Neuronal stem cell (in vitro differentiated cells): ENCODE measurements at places on chromosomes 1 and 21.
A peak's percentile ranks its signal among the peaks of the same experiment; 100 is the strongest.

DNA sequence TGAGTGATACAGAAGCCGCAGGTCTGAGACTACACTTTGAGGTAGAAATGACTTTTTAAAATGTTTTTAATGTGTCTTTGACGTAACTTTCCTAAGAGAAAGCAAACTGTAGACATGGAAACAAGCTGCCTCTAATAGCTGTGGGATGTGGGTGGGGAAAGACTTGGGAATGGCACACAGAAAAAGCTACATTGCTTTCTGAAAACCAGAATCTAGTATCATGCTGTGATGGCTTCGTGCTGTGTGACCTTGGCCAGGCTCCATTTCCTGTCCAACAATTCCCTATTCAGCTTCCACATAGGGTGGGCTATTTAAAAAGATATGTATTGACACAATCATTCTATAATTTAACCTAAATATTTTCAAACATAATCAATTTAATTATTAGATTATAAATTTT is 909.1 kb downstream of the NCAM2 start:
- no peak for DNase-seq
- H3K36me3 ChIP-seq: no peaks in the 10 kb centered on the region
- no peak overlapping the region for H3K4me3 ChIP-seq
- no peaks in the 10 kb centered on the region for H3K4me1 ChIP-seq

DNA sequence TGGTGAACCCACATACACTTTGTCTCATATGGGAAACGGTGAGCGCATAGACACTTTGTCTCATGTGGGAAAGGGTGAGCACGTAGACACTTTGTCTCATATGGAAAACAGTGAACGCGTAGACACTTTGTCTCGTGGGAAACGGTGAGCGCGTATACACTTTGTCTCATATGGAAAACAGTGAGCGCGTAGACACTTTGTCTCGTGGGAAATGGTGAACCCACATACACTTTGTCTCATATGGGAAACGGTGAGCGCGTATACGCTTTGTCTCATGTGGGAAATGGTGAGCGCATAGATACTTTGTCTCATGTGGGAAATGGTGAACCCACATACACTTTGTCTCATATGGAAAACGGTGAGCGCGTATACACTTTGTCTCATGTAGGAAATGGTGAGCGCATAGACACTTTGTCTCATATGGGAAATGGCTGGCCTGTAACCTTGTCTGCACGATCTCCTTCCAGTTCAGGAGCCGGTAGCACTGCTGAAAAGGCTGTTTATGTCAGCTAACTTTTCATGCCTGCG is 50.7 kb upstream of the TRAPPC10 start:
- no peak for DNase-seq
- no peak overlapping the region for H3K4me3 ChIP-seq
- H3K4me1 ChIP-seq: peaks cover 22% of the 10 kb centered on the region
- no peaks in the 10 kb centered on the region for H3K27me3 ChIP-seq

DNA sequence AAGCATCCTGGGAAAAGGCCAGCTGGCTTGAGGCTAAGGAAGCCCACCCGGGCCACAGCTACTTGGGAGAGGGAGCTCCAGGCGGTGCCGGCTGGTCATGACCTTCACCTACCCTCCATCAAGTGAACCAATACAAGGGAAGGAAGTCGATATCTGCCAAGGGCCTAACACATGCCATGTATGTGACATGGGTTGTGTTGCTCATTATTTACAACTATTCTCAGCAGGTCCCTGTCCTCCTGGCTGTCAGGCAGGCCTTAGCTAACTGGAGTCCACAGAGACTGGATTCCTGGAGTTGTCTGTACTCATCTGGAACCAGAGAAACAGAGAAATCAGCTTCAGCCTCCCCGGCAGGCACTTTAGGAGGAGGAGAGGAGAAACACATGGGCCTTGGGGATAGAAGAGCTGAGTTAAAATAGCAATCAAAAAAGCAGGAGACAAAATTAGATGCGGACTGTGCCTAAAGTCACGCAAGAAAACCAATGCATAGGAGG is 15.7 kb downstream of the TCEA3 start:
- peaks cover 4% of the 10 kb centered on the region for H3K4me1 ChIP-seq
- no peak overlapping the region for H3K27ac ChIP-seq
- peak overlapping the region; percentile 9 for H3K4me3 ChIP-seq
- no peak for DNase-seq
- no peaks in the 10 kb centered on the region for H3K36me3 ChIP-seq
- H3K27me3 ChIP-seq: no peaks in the 10 kb centered on the region

GRCh38 chr1:119637710-119638109 is 10.4 kb downstream of the ZNF697 start:
- H3K4me1 ChIP-seq: no peaks in the 10 kb centered on the region
- H3K27ac ChIP-seq: no peak overlapping the region
- H3K36me3 ChIP-seq: no peaks in the 10 kb centered on the region

- peak; percentile 38 for DNase-seq
- no peak overlapping the region for H3K4me3 ChIP-seq
- H3K27me3 ChIP-seq: no peaks in the 10 kb centered on the region
- no peak overlapping the region for H3K27ac ChIP-seq
- H3K36me3 ChIP-seq: no peaks in the 10 kb centered on the region
- peaks cover 5% of the 10 kb centered on the region for H3K4me1 ChIP-seq
Observed at GRCh38 chr1:39919545-39919944, 17.8 kb upstream of the MYCL start.

DNA sequence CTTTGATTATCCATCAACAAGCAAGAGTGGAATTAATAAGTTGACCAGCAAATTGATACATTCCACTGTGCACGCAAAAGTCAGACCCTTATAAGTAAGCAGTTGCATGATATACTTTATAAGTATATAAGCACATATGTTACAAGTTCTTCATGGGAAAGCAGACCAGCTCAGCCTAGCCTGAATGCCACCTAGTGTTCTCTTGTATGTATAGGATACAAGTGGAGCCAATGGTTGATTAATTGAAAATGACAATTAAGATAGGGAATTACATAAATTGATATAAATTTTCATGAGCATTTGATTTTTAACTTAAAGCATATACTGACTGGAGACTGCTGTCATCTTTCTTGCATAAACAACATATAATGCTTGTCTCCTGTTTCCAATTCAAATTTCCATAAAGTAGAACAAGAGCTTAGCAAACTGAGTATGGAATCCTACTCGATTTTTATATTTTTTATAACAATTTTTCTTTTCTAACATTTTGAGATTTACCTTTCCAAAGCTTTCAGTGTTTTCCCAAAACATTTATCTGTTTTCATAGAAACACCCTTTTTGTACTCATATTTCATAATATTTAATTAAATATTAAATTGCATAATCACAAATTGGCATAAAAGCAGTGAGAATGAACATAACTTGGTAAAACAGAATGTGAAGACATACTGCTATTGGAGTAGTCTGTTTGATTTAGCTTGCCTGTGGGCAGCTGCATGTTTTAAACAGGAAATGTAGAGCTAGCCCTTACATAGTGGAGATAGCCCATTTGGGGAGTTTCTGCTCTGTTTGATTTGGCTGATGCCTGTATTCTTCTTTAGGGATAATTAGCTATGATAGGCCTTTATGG is 62.8 kb downstream of the MAGI3 start:
- H3K36me3 ChIP-seq: no peaks in the 10 kb centered on the region
- no peak overlapping the region for H3K4me3 ChIP-seq
- no peak overlapping the region for H3K27ac ChIP-seq
- no peak for DNase-seq

GRCh38 chr21:37276377-37276776 is 9.2 kb upstream of the VPS26C start:
- H3K4me1 ChIP-seq: peaks cover 2% of the 10 kb centered on the region
- no peaks in the 10 kb centered on the region for H3K27me3 ChIP-seq
- H3K27ac ChIP-seq: no peak overlapping the region
- DNase-seq: no peak
- no peak overlapping the region for H3K4me3 ChIP-seq
- H3K36me3 ChIP-seq: no peaks in the 10 kb centered on the region

- no peak overlapping the region for H3K4me3 ChIP-seq
- DNase-seq: no peak
- no peak overlapping the region for H3K27ac ChIP-seq
- no peaks in the 10 kb centered on the region for H3K4me1 ChIP-seq
- H3K36me3 ChIP-seq: no peaks in the 10 kb centered on the region
- no peaks in the 10 kb centered on the region for H3K27me3 ChIP-seq
Observed at GRCh38 chr1:86823386-86823785, 90.5 kb downstream of the SELENOF start.

GRCh38 chr1:31588751-31589515 is 12.6 kb downstream of the TINAGL1 start:
- no peak for DNase-seq
- no peak overlapping the region for H3K27ac ChIP-seq
- H3K27me3 ChIP-seq: no peaks in the 10 kb centered on the region
- H3K4me1 ChIP-seq: no peaks in the 10 kb centered on the region
- no peaks in the 10 kb centered on the region for H3K36me3 ChIP-seq
- H3K4me3 ChIP-seq: no peak overlapping the region

GRCh38 chr1:192751260-192751659 is 57.6 kb upstream of the RGS2 start:
- no peaks in the 10 kb centered on the region for H3K4me1 ChIP-seq
- H3K4me3 ChIP-seq: no peak overlapping the region
- H3K36me3 ChIP-seq: no peaks in the 10 kb centered on the region
- H3K27ac ChIP-seq: no peak overlapping the region

- H3K27me3 ChIP-seq: no peaks in the 10 kb centered on the region
- H3K27ac ChIP-seq: no peak overlapping the region
- H3K4me1 ChIP-seq: peaks cover 9% of the 10 kb centered on the region
- no peak overlapping the region for H3K4me3 ChIP-seq
Observed at GRCh38 chr21:41578083-41578482, 70.1 kb upstream of the TMPRSS2 start.

GRCh38 chr1:27087371-27088220 is 67.3 kb downstream of the SLC9A1 start:
- peaks cover 2% of the 10 kb centered on the region for H3K27me3 ChIP-seq
- no peaks in the 10 kb centered on the region for H3K36me3 ChIP-seq
- no peak for DNase-seq
- H3K4me3 ChIP-seq: no peak overlapping the region
- H3K27ac ChIP-seq: no peak overlapping the region

- no peaks in the 10 kb centered on the region for H3K4me1 ChIP-seq
- DNase-seq: no peak
- H3K27ac ChIP-seq: no peak overlapping the region
Observed at GRCh38 chr21:35528116-35529042, 479.3 kb upstream of the RUNX1 start.

GRCh38 chr1:165011186-165011585 is 345.3 kb downstream of the LMX1A start:
- no peak overlapping the region for H3K4me3 ChIP-seq
- DNase-seq: no peak
- H3K4me1 ChIP-seq: no peaks in the 10 kb centered on the region
- no peaks in the 10 kb centered on the region for H3K36me3 ChIP-seq
- no peaks in the 10 kb centered on the region for H3K27me3 ChIP-seq

- H3K27ac ChIP-seq: no peak overlapping the region
- no peak overlapping the region for H3K4me3 ChIP-seq
- no peaks in the 10 kb centered on the region for H3K27me3 ChIP-seq
- no peak for DNase-seq
- no peaks in the 10 kb centered on the region for H3K36me3 ChIP-seq
- H3K4me1 ChIP-seq: no peaks in the 10 kb centered on the region
Observed at GRCh38 chr1:95226781-95227660, 7.0 kb upstream of the RWDD3 start.

GRCh38 chr1:205914155-205914507 is 29.1 kb downstream of the SLC26A9 start:
- H3K27ac ChIP-seq: no peak overlapping the region
- no peak overlapping the region for H3K4me3 ChIP-seq
- peaks cover 2% of the 10 kb centered on the region for H3K4me1 ChIP-seq
- no peak for DNase-seq
- H3K27me3 ChIP-seq: no peaks in the 10 kb centered on the region

DNA sequence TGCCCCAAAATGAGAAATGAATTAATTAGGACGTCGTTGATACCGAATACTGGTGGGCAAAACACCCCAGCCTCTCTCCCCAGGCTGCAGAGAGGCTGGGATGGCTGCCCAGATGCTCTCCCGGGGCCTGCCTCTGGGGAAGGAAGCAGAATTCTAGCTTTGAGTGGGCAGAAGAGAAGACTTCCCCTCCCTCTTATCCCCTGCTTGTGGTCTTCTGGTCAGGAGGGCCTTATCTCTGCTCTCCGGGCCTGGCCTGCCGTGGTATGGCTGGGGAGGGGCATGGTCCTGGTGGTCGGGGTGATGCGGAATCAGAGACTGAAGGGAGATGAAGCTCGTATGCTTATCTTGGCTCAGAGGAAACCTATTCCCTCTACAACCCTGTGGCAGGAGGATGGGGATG is 9.8 kb upstream of the CSF3R start:
- no peak overlapping the region for H3K27ac ChIP-seq
- DNase-seq: no peak
- no peak overlapping the region for H3K4me3 ChIP-seq
- no peaks in the 10 kb centered on the region for H3K36me3 ChIP-seq

DNA sequence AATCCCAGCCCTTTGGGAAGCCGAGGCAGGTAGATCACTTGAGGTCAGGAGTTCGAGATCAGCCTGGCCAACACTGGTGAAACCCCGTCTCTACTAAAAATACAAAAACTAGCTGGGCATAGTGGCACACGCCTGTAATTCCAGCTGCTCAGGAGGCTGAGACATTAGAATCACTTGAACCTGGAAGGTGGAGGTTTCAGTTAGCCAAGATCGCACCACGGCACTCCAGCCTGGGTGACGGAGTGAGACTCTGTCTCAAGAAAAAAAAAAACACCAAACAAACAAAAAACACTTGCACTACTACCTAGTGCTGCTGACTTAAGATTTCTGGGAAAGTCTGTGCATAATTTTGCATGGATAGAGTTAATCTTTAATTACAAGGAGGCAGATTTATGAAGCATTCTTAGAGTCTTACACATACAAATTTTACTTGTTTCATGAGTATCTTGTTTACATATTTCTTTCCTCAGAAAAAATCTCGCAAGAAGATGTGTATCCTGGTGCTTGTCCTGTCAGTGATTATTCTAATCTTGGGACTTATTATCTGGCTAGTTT is 8.7 kb upstream of the PPP1R8 start:
- peaks cover 4% of the 10 kb centered on the region for H3K4me1 ChIP-seq
- DNase-seq: no peak
- peaks cover 25% of the 10 kb centered on the region for H3K36me3 ChIP-seq
- no peak overlapping the region for H3K4me3 ChIP-seq
- H3K27me3 ChIP-seq: no peaks in the 10 kb centered on the region

GRCh38 chr1:47853059-47853458 is 144.1 kb downstream of the TRABD2B start:
- no peak for DNase-seq
- no peaks in the 10 kb centered on the region for H3K27me3 ChIP-seq
- no peak overlapping the region for H3K4me3 ChIP-seq
- H3K4me1 ChIP-seq: no peaks in the 10 kb centered on the region

- H3K27me3 ChIP-seq: no peaks in the 10 kb centered on the region
- H3K4me3 ChIP-seq: no peak overlapping the region
- H3K4me1 ChIP-seq: no peaks in the 10 kb centered on the region
- H3K36me3 ChIP-seq: no peaks in the 10 kb centered on the region
Observed at GRCh38 chr21:34552360-34553098, 40.5 kb upstream of the KCNE1 start.
